ENCODE measurements at places on chromosomes 3 and 15. TPM values are rescaled to one million over a fixed set of nuclear protein-coding genes. Genes with fewer than 3 reads are reported as not detected.
A peak's percentile ranks its signal among the peaks of the same experiment; 100 is the strongest.

Gene CRYGS
- 4.0 TPM for total RNA-seq

Gene RLBP1
- total RNA-seq = not detected

- no peaks in the 10 kb centered on the region for H3K27me3 ChIP-seq
- DNase-seq = peak; percentile 16
- H3K27ac ChIP-seq = no peak overlapping the region
- no peak overlapping the region for H3K4me3 ChIP-seq
These were observed 407.2 kb upstream of the TGFBR2 start for GRCh38 chr3:30199096-30199759.

GRCh38 chr3:146218880-146219866 lies 31.7 kb downstream of the PLSCR4 start:
- no peak overlapping the region for H3K27ac ChIP-seq
- peaks cover 4% of the 10 kb centered on the region for H3K27me3 ChIP-seq
- no peaks in the 10 kb centered on the region for H3K4me1 ChIP-seq
- H3K36me3 ChIP-seq = no peaks in the 10 kb centered on the region
- DNase-seq = no peak
- H3K4me3 ChIP-seq = no peak overlapping the region

GRCh38 chr3:179072100-179072438 lies 460 bp upstream of the ZMAT3 start:
- H3K4me1 ChIP-seq = peaks cover 60% of the 10 kb centered on the region
- H3K4me3 ChIP-seq = peak overlapping the region; percentile 96
- peak; percentile 32 for DNase-seq
- H3K27ac ChIP-seq = peak overlapping the region; percentile 91
- H3K27me3 ChIP-seq = no peaks in the 10 kb centered on the region

- H3K4me1 ChIP-seq = no peaks in the 10 kb centered on the region
- H3K4me3 ChIP-seq = no peak overlapping the region
- no peak overlapping the region for H3K27ac ChIP-seq
- no peaks in the 10 kb centered on the region for H3K36me3 ChIP-seq
These were observed 25.2 kb upstream of the CNTN3 start for GRCh38 chr3:74639681-74640080.

DNA sequence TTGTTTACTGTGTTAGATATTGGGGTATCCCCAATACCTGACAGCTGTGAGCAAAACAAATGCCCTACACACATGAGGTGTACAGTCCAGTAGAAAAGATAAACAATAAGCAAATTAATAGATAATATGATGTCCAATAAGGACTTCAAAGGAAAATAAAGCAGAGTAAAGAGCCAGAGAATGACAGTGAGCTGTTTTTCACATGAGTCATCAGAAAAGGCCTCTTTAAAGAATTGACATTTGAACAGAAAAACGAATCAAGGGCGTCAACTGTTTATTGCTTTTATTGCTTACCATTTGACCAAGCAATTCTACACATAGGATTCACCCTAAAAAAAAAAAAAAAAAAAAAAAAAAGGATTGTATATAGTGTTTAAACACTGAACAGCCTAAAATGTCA lies 96.6 kb upstream of the FLNB start:
- DNase-seq = no peak
- H3K4me1 ChIP-seq = no peaks in the 10 kb centered on the region
- no peak overlapping the region for H3K27ac ChIP-seq
- no peaks in the 10 kb centered on the region for H3K27me3 ChIP-seq
- H3K36me3 ChIP-seq = peaks cover 66% of the 10 kb centered on the region
- no peak overlapping the region for H3K4me3 ChIP-seq

- H3K36me3 ChIP-seq = peaks cover 7% of the 10 kb centered on the region
- H3K27me3 ChIP-seq = no peaks in the 10 kb centered on the region
- no peak for DNase-seq
- peaks cover 80% of the 10 kb centered on the region for H3K4me1 ChIP-seq
- H3K4me3 ChIP-seq = no peak overlapping the region
These were observed 68.7 kb downstream of the TRAK1 start for GRCh38 chr3:42159706-42160472.

GRCh38 chr15:59298225-59298853 lies 74.3 kb downstream of the MYO1E start:
- H3K4me3 ChIP-seq = peak overlapping the region; percentile 75
- peaks cover 92% of the 10 kb centered on the region for H3K4me1 ChIP-seq
- DNase-seq = peak; percentile 30
- peaks cover 3% of the 10 kb centered on the region for H3K36me3 ChIP-seq
- H3K27me3 ChIP-seq = no peaks in the 10 kb centered on the region

- peaks cover 4% of the 10 kb centered on the region for H3K27me3 ChIP-seq
- H3K4me3 ChIP-seq = no peak overlapping the region
These were observed 11.4 kb downstream of the KLF15 start for GRCh38 chr3:126345641-126346460.

Gene DLL4
- 0.05 TPM for total RNA-seq

- no peak for DNase-seq
- peaks cover 80% of the 10 kb centered on the region for H3K4me1 ChIP-seq
- peak overlapping the region; percentile 13 for H3K4me3 ChIP-seq
These were observed 7.8 kb downstream of the LRCH3 start for GRCh38 chr3:197798863-197799262.

Gene NR2E3
- total RNA-seq = not detected

Gene SEC22C
- 38.3 TPM for total RNA-seq

- H3K27me3 ChIP-seq = peaks cover 18% of the 10 kb centered on the region
- no peaks in the 10 kb centered on the region for H3K36me3 ChIP-seq
- no peak overlapping the region for H3K4me3 ChIP-seq
- no peak for DNase-seq
These were observed 4.1 kb downstream of the GALNT15 start for GRCh38 chr3:16178628-16178988.

DNA sequence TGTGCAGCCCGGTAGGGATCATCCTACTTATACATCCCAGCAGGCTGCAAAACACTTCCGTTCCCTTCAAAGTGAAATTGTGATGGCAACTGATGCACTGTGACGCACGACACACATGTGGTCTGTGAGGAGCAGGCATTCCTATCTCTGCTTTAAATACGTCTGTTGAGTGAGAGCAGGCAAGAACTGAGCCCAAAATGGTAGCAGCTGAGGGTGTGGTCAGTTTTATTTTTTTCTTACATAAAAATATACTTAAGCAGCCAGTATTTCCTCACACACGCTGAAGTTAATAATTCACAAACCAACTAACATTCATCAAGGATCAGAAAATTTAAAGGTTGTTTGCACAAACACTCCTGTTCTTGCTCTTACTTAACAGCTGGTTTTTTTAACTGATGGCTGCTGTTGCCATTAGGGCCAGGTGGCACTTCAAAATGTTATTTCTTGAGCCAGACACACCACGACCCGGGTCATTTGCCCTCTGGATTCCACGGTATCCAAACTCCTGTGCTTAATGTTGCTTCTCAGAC lies 23.9 kb downstream of the LRIG1 start:
- no peaks in the 10 kb centered on the region for H3K36me3 ChIP-seq
- no peak overlapping the region for H3K27ac ChIP-seq
- H3K4me3 ChIP-seq = no peak overlapping the region
- DNase-seq = no peak
- H3K27me3 ChIP-seq = peaks cover 2% of the 10 kb centered on the region

GRCh38 chr3:17852217-17852616 lies 109.8 kb upstream of the TBC1D5 start:
- no peak overlapping the region for H3K4me3 ChIP-seq
- no peaks in the 10 kb centered on the region for H3K36me3 ChIP-seq
- no peak for DNase-seq
- no peaks in the 10 kb centered on the region for H3K4me1 ChIP-seq
- H3K27ac ChIP-seq = no peak overlapping the region
- peaks cover 3% of the 10 kb centered on the region for H3K27me3 ChIP-seq

DNA sequence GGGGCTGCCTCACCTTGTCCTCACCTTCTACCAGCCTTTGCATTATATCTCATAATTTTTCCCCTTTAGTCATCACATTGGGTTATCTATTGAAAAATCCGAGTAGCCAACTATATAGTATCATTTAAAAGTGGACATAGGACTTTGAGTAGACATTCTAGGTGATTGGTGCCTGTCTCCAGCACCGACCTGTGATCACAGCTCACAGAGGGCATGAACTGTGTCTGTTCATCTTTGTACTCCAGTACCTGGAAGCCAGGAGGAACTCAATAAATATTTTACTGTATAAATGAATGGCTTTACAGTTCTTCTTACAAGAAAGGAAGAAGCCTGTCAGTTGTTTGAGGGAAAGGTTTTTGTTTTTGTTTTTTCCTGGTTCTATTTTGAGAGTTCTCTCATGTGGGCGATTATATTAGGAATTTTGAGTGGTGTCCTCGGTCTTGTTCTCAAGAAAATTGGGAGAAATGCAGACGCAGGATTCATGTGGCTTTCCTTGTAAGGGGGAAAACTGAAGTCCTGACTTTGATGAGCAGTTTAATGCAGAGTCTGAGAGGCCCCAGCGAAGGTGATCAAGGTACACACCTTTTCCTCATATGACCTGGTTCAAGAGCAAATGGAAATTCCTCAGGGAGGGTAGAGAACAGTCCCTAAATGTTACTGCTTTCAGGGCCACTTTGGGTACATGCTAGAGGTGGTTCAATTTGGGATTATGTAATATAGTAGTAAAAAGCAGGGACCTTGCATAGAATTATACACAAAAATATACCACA lies 46.1 kb downstream of the CMTM8 start:
- peaks cover 3% of the 10 kb centered on the region for H3K27me3 ChIP-seq
- no peak for DNase-seq
- no peak overlapping the region for H3K4me3 ChIP-seq
- peaks cover 35% of the 10 kb centered on the region for H3K4me1 ChIP-seq
- no peak overlapping the region for H3K27ac ChIP-seq

Gene CFAP91
- 12.9 TPM for total RNA-seq

DNA sequence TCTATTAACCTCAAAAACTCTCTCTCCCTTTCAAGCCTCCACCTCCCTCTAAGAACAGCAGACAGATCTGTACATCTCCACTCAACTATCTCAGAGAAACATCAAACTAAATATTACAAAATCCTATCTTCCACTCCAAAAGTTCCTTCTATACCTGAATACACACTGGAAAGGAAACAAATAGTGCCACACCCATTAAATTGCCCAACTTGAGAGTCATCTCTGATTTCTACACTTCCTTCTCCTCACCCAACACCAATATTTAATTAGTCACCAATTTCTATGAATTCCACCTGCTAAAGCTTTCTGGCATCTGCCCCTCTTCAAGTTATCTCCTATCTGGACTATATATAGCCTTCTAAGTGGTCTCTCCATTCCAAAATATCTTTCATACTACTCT lies 65.8 kb downstream of the PEAK1 start:
- no peaks in the 10 kb centered on the region for H3K27me3 ChIP-seq
- H3K27ac ChIP-seq = no peak overlapping the region
- H3K36me3 ChIP-seq = peaks cover 9% of the 10 kb centered on the region

DNA sequence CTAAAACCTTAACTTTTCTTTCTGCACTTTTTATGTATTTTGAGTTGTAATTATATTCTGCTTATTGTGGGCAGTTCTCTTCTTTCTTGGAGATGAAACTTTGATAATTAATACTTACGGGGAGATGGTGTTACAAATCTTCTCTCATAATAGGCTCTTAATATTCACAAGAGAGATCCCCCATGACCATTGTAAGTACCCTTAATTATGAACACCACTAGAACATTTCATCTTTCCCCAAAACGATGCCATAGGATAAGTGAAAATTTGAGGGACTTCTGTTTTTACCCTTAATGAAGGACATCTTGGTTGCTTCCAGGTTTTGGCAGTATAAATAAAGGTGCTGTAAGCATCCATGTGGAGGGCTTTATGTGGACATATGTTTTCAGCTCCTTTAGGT lies 60.7 kb downstream of the PIAS1 start:
- DNase-seq = no peak
- H3K27me3 ChIP-seq = no peaks in the 10 kb centered on the region
- H3K4me1 ChIP-seq = peaks cover 73% of the 10 kb centered on the region
- peak overlapping the region; percentile 16 for H3K27ac ChIP-seq

DNA sequence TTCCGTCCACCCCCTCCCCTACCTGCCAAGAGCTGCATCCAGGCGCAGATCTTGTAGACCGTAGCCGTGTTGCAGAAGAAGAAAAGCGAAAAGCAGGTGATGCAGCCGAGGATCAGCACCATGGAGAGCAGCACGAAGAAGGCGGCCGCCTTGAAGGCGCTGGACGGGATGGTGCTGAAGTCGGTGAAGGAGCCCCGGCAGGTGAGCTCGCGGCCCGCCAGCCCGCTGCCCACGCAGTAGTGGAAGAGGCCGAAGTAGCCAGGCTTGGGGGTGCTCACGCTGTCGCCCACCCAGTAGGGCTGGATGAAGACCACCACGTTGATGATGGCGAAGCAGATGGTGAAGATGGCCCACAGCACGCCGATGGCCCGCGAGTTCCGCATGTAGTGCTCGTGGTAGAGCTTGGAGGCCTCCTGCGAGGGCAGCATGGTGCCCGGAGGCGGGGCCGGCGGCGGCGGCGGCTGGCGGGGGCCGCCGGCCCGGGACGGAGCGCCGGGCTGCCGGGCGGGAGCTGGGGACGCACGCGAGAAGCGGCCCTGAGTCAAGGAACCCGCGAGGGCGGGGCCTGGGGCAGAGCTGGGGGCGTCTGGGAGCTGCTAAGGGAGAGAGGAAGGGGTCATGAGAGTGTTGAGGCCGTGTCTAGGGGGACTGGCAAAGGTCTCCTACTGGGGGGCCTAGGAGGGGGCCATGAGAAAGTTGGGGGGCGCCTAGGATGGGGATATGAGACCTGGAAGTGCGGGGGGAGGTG lies 1.2 kb downstream of the LHFPL4 start:
- H3K4me3 ChIP-seq = no peak overlapping the region
- H3K36me3 ChIP-seq = no peaks in the 10 kb centered on the region
- H3K27ac ChIP-seq = no peak overlapping the region
- peaks cover 45% of the 10 kb centered on the region for H3K27me3 ChIP-seq
- H3K4me1 ChIP-seq = peaks cover 7% of the 10 kb centered on the region

Gene MAGEL2
- total RNA-seq = not detected

DNA sequence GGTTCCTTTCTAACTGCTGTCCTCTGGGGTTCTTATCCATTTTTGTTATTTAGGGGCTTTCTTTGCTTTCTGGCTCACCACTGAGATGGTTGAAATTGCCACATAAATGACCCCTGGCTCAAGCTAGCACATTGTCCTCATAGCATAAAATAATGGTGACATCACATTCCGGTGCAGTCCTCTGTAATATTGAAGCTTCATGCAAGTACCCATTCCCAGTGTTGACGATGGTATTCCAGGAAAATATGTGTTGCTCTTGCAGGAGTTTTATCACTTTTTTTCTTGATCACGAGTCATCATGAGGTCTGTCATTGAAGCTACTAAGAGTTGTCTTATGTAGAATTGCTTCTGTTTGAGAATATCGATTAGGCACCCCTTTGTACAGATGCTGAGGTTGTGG lies 56.1 kb downstream of the CRTC3 start:
- H3K36me3 ChIP-seq = peaks cover 14% of the 10 kb centered on the region
- H3K4me1 ChIP-seq = peaks cover 67% of the 10 kb centered on the region
- H3K27ac ChIP-seq = no peak overlapping the region
- DNase-seq = no peak
- no peak overlapping the region for H3K4me3 ChIP-seq
- H3K27me3 ChIP-seq = no peaks in the 10 kb centered on the region

Gene CCNL1
- total RNA-seq = 222 TPM
